ENCODE measurements at places on chromosomes 13 and 19. TPM values are rescaled to one million over a fixed set of nuclear protein-coding genes. Genes with fewer than 3 reads are reported as not detected.

The MRPL4 gene
- 213 TPM for total RNA-seq

The SLC46A3 gene
- 3.3 TPM for total RNA-seq

The RFPL4A gene
- total RNA-seq: not detected

The MED26 gene
- total RNA-seq: 18.2 TPM

The GRK1 gene
- total RNA-seq: not detected

The GJB2 gene
- 2.4 TPM for total RNA-seq

The ADAT3 gene
- 7.8 TPM for total RNA-seq

The LHB gene
- not detected for total RNA-seq

The F2RL3 gene
- 0.08 TPM for total RNA-seq

The ZNF442 gene
- 0.81 TPM for total RNA-seq

GRCh38 chr13:112876305-112877000 lies 92.6 kb upstream of the MCF2L start:
- no peak for DNase-seq

DNA sequence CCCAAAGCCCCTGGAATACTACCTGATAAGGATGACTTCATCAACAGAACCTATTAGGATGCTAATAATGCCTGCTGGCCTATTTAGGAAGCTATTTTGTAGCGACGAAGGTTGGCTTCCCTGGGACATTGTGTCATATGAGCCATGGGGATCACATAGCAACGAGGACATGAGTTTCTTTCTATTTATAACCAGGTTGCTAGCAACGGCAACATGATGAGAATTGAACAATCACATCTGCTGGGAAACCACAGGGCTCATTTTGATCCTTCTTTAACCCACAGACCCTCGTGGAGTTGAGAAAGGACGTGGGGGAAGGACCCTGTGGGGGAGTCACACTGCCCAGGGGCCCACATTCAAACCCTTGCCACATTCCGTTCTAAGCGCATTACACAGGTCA lies 172.2 kb downstream of the COL4A1 start:
- no peak for DNase-seq

DNA sequence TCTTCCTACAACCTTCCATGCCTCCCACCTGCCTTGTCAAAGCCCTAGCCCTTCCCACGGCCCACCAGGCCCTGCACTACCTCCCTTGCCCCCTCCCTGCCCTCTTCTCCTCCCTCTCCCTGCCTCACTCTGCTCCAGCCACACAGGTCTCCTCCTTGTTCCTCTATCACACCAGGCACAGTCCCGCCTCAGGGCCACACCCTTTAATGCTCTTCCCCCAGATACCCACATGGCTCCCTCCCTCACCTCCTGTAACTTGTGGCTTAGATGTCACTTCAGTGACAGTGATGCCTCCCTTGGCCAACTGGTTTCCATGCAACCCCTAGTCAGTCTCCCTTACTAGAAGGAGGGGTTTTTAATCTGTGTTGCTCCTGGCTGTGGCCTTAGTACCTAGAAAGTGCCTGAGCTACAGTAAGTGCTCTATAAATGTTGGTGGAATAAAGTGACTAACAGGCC lies 1.3 kb downstream of the SIRT6 start:
- no peak for DNase-seq

- DNase-seq: peak; percentile 47
These were observed 15.3 kb downstream of the TTYH1 start for GRCh38 chr19:54430306-54431254.

DNA sequence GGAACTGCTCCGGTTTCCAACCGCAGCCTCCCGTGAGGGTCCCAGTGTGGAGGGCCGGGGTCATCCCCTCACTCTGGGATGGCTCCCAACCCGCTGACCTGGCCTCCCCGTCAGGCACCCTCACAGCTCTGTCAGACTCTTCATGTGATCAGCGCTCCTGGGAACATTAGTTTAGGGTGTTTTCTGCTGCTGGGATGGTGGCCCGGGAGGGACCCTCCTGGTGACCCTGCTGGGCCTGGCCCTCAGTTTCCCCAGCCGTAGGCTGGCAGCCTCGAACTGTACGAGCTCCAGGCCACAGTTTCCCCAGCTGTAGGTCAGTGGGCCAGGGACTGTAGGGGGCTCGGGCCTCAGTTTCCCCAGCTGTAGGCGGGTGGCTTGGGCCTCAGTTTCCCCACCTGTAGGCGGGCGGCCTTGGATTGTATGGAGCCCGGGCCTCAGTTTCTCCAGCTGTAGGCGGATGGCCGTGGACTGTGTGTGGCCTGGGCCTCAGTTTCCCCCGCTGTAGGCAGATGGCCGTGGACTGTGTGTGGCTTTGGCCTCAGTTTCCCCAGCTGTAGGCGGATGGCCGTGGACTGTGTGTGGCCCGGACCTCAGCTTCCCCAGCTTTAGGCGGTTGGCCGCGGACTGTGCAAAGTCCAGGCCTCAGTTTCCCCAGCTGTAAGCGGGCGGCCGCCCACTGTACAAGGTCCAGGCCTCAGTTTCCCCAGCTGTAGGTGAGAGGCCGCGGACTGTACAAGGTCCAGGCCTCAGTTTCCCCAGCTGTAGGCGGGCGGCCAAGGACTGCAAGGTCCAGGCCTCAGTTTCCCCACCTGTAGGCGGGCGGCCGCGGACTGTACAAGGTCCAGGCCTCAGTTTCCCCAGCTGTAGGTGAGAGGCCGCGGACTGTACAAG lies 1.3 kb upstream of the PTBP1 start:
- no peak for DNase-seq

- no peak for DNase-seq
These were observed 4.6 kb downstream of the VWA8 start for GRCh38 chr13:41956272-41956671.

- DNase-seq: peak; percentile 2
These were observed 18.3 kb downstream of the RASA3 start for GRCh38 chr13:114114006-114114640.

GRCh38 chr19:18768046-18768771 lies 22.9 kb downstream of the COMP start:
- no peak for DNase-seq

DNA sequence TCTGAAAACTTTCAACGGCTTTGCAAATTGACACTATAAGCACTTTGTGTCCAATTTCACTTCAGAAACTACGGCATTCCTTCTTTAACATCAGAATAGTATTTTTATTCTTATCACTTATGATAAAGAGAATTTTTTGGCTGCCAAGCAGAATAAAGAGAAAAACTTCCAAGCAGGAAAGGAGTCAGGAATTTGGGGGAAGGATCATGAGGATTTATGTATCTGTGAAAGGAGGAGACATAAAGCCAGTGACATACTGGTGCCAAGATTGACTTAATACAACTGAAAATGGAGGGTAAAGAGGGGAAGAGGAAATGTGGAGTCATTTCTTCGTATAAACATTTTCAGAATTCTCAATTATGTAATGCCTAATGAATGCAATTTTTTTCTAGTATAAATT lies 94.7 kb downstream of the RBM26 start:
- DNase-seq: no peak

GRCh38 chr19:13190781-13191540 lies 40.8 kb downstream of the IER2 start:
- no peak for DNase-seq

GRCh38 chr19:15976836-15977689 lies 28.3 kb downstream of the OR10H4 start:
- DNase-seq: no peak

GRCh38 chr19:6007866-6008265 lies 29.9 kb upstream of the RANBP3 start:
- DNase-seq: no peak

DNA sequence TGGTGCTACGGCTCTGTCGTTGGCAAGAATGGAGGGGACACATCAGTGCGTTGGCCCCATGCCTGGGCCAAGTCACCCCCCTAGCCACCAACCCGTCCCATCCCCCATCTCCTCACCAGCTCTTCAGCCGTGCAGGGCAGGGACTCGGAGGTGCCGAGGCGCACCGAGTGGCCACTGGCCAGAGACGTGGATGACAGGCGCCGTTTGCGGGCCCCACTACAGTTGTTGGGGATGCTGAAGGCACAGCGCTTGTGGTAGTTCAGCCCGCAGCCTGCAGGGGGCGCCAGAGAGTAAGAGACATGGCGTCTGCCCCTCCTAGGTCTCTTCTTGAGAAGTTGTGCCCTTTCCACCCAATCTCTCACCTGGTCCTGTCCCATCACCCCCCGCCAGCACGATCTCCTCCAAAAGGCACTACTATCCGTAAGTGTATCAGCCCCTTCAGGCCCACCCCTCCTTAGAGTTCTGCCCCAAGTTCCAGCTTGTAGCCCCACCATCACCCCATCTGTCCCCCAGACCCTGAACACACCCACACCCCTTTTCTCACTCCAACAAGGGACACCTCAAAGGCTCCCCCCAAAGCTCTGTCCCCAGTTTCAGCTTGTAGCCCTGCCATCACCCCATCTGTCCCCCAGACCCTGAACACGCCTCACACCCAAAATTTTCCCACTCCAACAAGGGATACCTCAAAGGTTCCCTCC lies 12.4 kb downstream of the PRKD2 start:
- peak; percentile 92 for DNase-seq

DNA sequence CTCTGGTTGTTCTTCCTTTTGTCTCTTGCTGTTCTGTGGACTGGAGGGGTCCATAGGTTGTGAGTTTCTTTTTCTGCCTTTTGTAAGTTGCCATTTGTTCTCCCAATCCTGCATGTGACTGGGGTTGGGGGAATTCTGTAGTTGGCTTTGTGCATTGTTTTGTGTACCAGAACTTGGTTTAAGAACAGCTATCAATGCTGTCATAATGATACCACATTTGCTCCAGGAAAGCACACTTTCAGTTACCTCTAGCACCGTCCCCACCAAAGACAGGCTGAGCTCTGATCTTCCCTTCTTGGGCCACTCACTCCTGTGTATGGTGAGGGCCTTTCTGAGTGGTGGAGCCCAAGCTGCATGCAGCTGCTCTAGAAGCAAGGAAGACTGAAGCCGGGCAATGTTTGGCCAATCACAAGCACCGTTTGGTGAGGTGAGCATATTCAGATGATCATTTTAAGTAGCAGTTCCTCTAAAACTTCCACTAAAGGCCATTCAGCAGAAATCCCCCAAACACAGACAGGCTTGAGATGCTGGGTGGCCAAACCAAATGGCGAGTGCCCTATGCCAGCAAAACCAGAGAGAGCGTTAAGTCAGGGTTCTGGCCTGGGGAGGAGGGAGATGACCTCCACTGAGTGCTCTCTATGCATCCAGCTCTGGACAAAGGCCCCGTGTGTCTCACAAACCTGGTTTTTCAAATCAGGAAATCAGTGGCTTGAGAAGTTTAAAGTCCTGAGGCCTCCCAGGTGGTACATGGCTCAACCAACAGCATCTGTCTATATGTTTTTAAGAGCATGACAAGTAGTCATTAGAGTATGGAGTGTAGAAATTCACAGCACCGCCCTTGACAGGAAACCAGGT lies 120.7 kb upstream of the SPATA13 start:
- no peak for DNase-seq

GRCh38 chr13:28337166-28338005 lies 157.5 kb downstream of the FLT1 start:
- no peak for DNase-seq

DNA sequence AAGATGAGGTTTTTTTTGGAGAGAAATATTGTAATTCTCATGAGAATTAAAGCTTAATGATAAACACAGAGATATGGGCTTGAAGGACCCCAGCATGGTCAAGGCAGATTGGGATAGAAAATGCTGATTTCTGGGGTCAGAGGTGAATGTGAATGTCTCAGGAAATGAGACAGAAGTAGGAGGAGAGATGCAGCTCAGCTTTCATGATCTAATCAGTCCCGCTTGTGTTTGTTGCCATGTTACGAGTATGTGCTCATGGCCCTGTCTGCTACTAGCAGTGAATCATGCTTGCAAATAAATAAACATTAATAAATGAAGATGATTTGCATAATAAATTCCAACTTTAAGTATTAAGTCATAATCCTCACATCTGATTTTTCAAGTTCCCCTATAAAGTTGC lies 23.0 kb upstream of the NDFIP2 start:
- DNase-seq: no peak

- no peak for DNase-seq
These were observed 1590.4 kb downstream of the SLITRK1 start for GRCh38 chr13:82291852-82292251.

- DNase-seq: no peak
These were observed 3.0 kb upstream of the IL12RB1 start for GRCh38 chr19:18089726-18090125.

- peak; percentile 87 for DNase-seq
These were observed 83.9 kb downstream of the GNG7 start for GRCh38 chr19:2618611-2619010.

DNA sequence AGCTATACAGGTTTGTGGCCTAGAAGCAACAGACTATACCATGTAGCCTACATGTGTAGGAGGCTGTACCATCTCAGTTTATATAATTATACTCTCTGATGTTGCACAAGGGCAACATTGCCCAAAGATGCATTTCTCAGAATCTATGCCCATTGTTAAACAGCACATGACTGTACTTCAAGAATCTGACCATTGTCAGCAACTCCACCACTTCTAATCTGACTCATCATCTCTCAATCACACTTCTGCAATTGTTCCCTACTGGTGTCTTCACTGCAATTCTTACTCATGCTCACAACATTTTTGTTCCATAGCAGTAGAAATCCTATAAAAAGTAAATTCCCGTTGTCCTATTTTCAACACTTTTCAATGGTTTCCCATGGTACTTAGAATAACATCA lies 63.9 kb upstream of the ATXN8OS start:
- DNase-seq: no peak

DNA sequence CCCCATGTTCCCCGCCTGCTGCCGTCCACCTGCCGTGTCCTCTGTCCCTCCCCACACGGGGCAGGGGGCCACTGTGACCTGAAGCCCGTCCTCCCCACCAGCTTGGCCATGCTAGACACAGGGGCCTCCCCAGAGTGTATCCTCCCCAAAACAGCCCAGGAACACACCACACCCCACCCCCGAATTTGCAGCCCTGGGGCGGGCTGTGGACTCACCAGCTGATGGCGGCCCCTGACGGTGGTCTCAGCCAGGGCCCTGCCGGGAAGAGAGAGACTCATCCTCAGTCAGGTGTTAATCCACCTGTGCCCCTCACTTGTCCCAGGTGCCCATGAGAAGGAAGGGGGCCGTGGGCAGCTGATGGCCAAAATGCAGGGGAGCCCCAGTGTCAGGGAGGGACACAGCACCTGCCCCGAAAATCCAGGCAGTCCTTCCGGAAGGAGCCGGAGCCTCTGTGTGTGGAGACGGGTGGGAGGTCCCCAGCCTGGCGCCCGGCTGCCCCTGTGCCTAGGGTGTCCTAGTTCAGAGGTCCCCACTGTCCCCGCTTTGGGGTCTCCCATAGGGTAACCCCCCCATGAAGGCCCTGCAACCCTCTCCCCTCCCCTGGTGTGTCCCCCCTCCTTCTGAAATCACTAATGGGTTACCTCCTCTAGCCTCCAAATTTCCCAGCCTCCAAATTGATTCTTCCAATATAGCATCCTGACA lies 39.3 kb upstream of the TCF3 start:
- DNase-seq: no peak

- no peak for DNase-seq
These were observed 2.6 kb downstream of the PPP5C start for GRCh38 chr19:46349311-46349993.
